ENCODE measurements at places on chromosomes 1 and 21. TPM values are rescaled to one million over a fixed set of nuclear protein-coding genes. Genes with fewer than 3 reads are reported as not detected.

DNA sequence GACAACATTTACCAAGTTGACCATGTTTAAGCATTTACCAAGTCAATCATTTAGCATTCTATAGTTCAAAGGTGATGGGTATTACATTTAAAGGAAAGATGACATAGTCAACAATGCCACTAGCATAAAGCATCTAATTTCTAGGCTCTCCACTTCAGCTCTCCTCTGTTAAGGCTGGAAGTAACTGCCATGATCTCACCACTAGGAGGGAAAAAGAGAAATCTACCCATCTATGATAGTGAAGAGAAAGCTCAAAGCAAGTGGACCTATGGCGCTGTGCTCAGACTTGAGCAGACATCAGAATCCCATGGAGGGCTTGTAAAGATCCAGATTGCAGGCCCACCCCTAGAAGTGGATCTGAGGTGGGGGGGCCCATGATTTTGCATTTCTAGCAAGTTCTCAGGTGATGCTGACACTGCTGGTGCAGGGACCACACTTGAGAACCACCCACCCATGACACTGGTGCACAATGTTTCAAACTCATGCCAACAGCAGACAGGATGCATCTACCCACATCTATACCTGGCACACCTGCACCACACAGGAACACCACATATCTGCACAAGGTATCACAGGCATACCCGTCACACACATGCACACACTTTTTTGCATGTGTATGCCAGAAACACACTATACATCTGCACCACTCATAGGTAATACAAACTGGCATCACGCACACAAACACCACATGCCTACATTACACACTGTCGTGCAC, 392.9 kb upstream of the RUNX1 start:
- DNase-seq: no peak
- H3K4me3 ChIP-seq: no peak overlapping the region
- no peaks in the 10 kb centered on the region for H3K36me3 ChIP-seq
- H3K27me3 ChIP-seq: no peaks in the 10 kb centered on the region

GRCh38 chr1:221284028-221284427, 404.8 kb downstream of the HLX start:
- H3K4me1 ChIP-seq: no peaks in the 10 kb centered on the region
- no peak overlapping the region for H3K4me3 ChIP-seq
- H3K27ac ChIP-seq: no peak overlapping the region
- no peaks in the 10 kb centered on the region for H3K36me3 ChIP-seq
- H3K27me3 ChIP-seq: no peaks in the 10 kb centered on the region
- no peak for DNase-seq

DNA sequence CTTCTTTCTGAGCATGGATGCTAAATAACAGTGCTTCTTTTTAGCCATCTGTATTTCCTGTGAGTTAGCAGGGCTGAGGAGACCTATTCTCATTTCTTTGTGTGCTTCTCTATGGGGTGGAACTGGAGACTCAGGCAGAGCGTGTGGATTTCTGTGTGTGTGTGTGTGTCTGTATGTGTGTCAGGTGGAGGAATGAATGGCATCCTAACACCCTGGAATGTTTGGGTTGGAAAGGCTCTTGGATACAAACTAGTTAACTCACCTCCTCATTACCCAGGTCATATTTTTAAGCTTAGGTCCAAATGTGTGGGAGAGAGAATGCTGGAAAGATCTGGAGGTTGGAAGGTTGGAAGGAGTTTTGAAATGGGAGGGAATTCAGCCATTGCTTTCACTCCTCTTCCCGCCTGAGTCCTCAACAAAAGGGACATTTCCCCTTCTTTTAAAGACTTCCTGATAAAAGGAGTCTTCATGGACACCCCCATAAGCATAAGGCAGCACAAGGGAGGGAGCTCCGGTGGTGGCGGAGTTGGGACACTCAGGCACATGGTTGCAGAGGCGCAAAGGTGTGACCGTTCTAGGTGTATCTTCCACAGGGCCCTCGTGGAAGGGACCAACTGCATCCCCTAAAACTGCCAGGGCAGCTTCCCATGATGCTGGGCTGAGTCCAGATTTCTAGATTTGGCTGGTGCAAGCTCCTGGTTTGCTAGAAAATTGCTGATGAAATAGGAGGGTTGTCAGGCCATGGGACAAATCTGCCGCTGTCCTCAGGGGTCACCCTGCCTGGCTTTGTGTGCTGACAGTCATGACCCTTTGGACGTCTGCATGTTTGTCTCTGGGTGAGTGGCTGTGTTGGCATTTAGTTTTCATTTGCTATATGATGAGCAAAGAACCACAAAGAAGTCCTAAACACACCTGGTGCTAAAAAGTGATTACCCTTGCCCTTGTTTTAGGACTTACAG, 37.6 kb downstream of the MTARC1 start:
- no peak overlapping the region for H3K4me3 ChIP-seq
- no peaks in the 10 kb centered on the region for H3K4me1 ChIP-seq
- H3K27ac ChIP-seq: no peak overlapping the region
- no peak for DNase-seq
- H3K36me3 ChIP-seq: no peaks in the 10 kb centered on the region
- no peaks in the 10 kb centered on the region for H3K27me3 ChIP-seq

DNA sequence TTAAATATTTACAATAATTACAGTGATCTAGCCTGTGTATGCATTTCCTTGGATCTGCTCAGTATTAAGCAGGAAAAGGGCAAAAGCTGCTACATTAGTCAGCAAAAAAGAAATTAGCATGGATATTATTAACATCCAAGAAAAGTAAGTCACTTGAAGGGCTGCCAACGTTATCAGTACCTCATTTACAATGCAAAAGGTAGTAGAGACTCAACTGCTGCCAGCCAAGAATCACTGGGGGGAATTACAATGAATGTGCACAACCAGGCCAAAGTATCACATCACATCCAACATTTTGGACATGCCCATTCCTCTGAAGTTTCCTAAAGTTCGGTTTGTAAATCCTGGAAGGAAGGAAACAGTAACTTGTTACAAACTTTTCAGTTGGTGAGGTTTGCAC, 1.9 kb downstream of the CNN3 start:
- no peak for DNase-seq
- no peaks in the 10 kb centered on the region for H3K27me3 ChIP-seq
- no peaks in the 10 kb centered on the region for H3K4me1 ChIP-seq
- H3K36me3 ChIP-seq: no peaks in the 10 kb centered on the region

GRCh38 chr21:45997495-45998275, 16.1 kb downstream of the COL6A1 start:
- H3K27ac ChIP-seq: no peak overlapping the region
- no peaks in the 10 kb centered on the region for H3K27me3 ChIP-seq
- no peak overlapping the region for H3K4me3 ChIP-seq

DNA sequence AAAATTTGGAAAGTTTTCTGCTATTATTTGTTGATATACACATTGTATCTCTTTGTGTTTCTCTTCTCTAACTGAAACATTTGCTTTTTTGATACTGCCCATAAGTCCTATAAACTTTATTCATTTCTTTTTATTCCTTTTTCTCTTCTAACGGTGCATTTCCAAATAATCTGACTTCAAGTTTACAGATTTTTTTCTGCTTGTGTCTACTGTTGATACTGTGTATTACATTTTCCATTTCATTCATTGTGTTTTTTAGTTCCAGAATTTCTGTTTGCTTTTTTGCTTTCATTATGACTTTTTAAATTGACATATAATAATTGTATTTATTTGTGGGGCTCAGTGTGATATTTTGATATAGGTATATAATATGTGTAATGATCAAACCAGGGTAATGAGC, 38.3 kb upstream of the PLA2G2A start:
- no peak overlapping the region for H3K4me3 ChIP-seq
- no peaks in the 10 kb centered on the region for H3K36me3 ChIP-seq
- no peaks in the 10 kb centered on the region for H3K27me3 ChIP-seq
- no peaks in the 10 kb centered on the region for H3K4me1 ChIP-seq
- no peak overlapping the region for H3K27ac ChIP-seq

- no peaks in the 10 kb centered on the region for H3K4me1 ChIP-seq
- DNase-seq: peak; percentile 52
- peak overlapping the region; percentile 71 for H3K27ac ChIP-seq
- H3K4me3 ChIP-seq: peak overlapping the region; percentile 66
- no peaks in the 10 kb centered on the region for H3K27me3 ChIP-seq
Observed at GRCh38 chr1:148263906-148264255, 111.8 kb upstream of the NBPF11 start.

GRCh38 chr1:220219136-220219442, 53.2 kb downstream of the RAB3GAP2 start:
- H3K27ac ChIP-seq: no peak overlapping the region
- H3K4me3 ChIP-seq: no peak overlapping the region
- DNase-seq: no peak

EVA1C gene
- 22.4 TPM for total RNA-seq

OR2T2 gene
- total RNA-seq: not detected

GRCh38 chr1:190633488-190633887, 155.8 kb upstream of the BRINP3 start:
- H3K27ac ChIP-seq: no peak overlapping the region
- H3K36me3 ChIP-seq: no peaks in the 10 kb centered on the region
- no peak overlapping the region for H3K4me3 ChIP-seq
- DNase-seq: no peak
- no peaks in the 10 kb centered on the region for H3K27me3 ChIP-seq
- no peaks in the 10 kb centered on the region for H3K4me1 ChIP-seq

CLDN19 gene
- total RNA-seq: not detected

ERRFI1 gene
- 26.4 TPM for total RNA-seq

- H3K27ac ChIP-seq: no peak overlapping the region
- no peak for DNase-seq
- no peak overlapping the region for H3K4me3 ChIP-seq
- H3K36me3 ChIP-seq: no peaks in the 10 kb centered on the region
Observed at GRCh38 chr1:15557008-15557407, 27.8 kb downstream of the AGMAT start.

DNA sequence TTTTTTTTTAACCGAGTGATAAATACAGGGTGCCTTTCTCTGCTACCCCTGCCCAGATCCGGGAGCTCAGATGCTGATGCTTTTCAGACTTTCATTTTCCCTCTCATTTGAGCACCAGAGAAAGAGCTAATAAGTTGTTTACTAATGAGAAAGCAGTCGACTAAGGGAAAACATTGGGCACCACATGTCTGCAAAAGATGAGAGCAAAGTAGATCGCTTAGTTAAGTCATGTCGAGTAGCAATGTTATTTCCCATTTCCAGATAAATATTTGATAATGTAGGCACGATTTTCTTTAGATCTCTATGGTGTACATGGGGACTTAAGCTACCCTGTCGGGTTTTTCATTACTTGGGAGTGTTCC, 1.2 kb downstream of the PKN2 start:
- peak overlapping the region; percentile 95 for H3K27ac ChIP-seq
- H3K4me3 ChIP-seq: peak overlapping the region; percentile 86
- H3K36me3 ChIP-seq: no peaks in the 10 kb centered on the region

- H3K4me3 ChIP-seq: no peak overlapping the region
- no peak for DNase-seq
- H3K27me3 ChIP-seq: no peaks in the 10 kb centered on the region
- H3K4me1 ChIP-seq: no peaks in the 10 kb centered on the region
Observed at GRCh38 chr1:193741228-193741627, 554.8 kb upstream of the B3GALT2 start.

WLS gene
- 46.1 TPM for total RNA-seq

DNA sequence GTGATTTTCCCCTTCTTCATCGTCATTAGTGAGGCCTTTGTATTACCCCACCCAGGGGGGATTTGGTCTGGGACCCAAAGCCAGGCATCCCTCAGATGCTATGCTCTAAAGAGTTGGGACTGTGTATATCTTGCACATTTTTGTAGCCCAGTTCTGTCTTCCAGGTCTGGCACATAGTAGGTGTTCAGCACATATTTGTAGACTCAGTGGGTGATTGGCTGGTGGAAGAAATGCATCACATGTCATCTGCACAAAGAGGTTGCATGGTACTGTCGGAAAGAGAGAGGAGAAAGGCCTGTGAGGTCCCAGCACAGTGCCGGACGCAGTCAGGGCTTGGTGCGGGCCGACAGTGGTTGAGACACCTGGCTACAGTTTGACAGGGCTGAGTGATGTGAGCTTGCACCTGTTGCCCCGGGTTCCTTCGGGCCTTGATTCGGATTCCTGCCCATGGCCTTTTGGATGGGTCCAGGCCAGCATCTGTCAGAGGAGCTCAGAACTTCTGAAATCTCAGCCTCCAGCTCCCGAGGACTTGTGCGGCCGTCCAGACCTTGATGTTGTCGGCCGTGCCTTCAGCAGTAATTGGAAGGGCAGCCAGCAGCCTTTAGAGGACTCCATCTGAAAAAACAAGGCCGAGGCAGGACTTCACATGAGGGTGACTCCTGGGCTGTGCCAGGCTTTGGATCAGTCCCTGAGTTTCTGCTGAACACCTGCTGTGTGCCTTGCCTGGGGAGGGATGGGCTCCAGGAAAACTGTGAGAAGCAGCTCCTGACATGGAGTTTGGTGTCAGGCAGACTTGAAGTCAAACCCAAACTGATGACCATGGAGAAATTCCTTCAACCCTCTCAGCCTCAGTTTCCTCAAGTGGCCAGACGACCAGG, 40.9 kb upstream of the PADI1 start:
- DNase-seq: no peak
- no peaks in the 10 kb centered on the region for H3K27me3 ChIP-seq
- no peaks in the 10 kb centered on the region for H3K36me3 ChIP-seq
- H3K4me3 ChIP-seq: no peak overlapping the region
- H3K27ac ChIP-seq: no peak overlapping the region

- H3K36me3 ChIP-seq: peaks cover 51% of the 10 kb centered on the region
- no peak overlapping the region for H3K27ac ChIP-seq
- no peaks in the 10 kb centered on the region for H3K4me1 ChIP-seq
Observed at GRCh38 chr1:201874672-201875071, 14.0 kb upstream of the SHISA4 start.

DNA sequence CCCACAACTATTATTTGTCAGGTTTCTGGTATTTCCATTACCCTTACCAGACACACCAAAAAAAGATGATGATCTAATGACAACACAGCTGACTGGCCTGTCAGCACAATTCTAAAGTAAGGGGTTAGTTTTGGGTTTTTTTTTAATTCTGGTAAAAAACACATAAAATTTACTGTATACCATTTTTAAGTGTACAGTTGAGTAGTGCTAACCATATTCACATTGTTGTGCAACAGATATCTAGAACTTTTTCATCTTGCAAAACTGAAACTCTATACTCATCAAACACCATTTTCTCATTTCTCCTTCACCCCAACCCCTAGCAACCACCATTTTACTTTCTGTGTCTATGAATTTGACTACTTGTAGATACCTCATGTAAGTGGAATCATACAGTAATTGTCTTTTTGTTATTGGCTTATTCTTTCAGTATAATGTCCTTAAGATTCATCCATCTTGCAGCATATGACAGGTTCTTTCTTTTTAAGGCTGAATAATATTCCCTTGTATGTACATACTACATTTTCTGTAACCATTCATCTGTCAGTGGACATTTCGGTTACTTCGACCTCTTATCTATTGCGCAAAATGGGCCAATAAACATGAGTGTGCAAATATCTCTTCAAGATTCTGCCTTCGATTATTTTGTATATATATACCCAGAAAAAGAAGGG, 29.8 kb downstream of the ARNT start:
- no peak for DNase-seq
- H3K27me3 ChIP-seq: no peaks in the 10 kb centered on the region
- no peaks in the 10 kb centered on the region for H3K4me1 ChIP-seq
- H3K27ac ChIP-seq: no peak overlapping the region
- no peak overlapping the region for H3K4me3 ChIP-seq

GRCh38 chr1:118081387-118081786, 103.6 kb downstream of the SPAG17 start:
- no peak for DNase-seq
- no peak overlapping the region for H3K27ac ChIP-seq
- no peak overlapping the region for H3K4me3 ChIP-seq
- H3K36me3 ChIP-seq: no peaks in the 10 kb centered on the region

GRCh38 chr1:231605149-231606100, 21.2 kb upstream of the DISC1 start:
- no peak for DNase-seq
- H3K27ac ChIP-seq: no peak overlapping the region
- no peaks in the 10 kb centered on the region for H3K36me3 ChIP-seq
- H3K27me3 ChIP-seq: no peaks in the 10 kb centered on the region
- H3K4me1 ChIP-seq: no peaks in the 10 kb centered on the region

BATF3 gene
- total RNA-seq: 6.6 TPM

GSTM1 gene
- not detected for total RNA-seq

Data from Peyer's patch (tissue), 4 donors.